ENCODE measurements at places on chromosomes 13 and 19.
A peak's percentile ranks its signal among the peaks of the same experiment; 100 is the strongest.

- DNase-seq = no peak
Observed at GRCh38 chr13:26518451-26518959, 39.0 kb upstream of the WASF3 start.

- no peak for DNase-seq
Observed at GRCh38 chr13:30832845-30833332, 73.2 kb upstream of the MEDAG start.

DNA sequence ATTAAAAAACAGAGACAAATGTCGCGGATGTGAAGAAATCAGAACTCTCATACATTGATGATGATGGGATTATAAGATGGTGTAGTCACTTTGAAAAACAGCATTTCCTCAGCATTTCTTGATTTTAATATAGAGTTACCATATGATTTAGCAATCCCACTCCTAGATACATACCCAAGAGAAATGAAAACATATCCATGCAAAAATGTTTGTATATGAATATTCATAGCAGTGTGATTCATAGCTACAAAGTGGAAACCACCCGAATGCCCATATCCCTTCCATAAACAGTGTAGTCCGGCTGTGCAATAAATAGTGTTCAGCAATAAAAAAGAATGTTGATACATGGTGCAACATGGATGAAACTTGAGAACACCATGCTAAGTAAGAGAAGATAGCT lies 44.6 kb downstream of the DPY19L3 start:
- DNase-seq = no peak

DNA sequence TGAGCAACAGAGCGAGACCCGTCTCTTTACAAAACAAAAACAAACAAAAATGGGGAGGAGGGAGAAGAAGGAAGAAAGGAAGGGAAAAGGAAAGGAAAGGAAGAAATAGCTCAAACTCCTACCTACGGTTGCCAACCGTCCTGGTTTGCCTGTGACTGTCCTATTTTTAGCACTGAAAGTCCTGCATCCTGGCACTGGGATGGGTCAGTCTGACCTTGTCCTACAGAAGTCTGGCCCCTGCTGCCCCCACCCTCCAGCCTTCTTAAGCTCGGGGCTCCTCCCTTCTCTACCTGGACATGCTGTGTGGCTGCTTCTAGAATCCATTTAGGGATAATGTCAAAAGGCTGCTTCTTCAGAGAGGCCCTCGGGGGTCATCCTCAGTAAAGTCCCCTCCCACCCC lies 1.2 kb upstream of the STXBP2 start:
- DNase-seq = no peak

GRCh38 chr19:21439201-21439751 lies 42.3 kb downstream of the ZNF493 start:
- no peak for DNase-seq

GRCh38 chr13:29654843-29655547 lies 59.5 kb upstream of the SLC7A1 start:
- no peak for DNase-seq

GRCh38 chr13:48993150-48993549 lies 17.4 kb downstream of the FNDC3A start:
- no peak for DNase-seq

DNA sequence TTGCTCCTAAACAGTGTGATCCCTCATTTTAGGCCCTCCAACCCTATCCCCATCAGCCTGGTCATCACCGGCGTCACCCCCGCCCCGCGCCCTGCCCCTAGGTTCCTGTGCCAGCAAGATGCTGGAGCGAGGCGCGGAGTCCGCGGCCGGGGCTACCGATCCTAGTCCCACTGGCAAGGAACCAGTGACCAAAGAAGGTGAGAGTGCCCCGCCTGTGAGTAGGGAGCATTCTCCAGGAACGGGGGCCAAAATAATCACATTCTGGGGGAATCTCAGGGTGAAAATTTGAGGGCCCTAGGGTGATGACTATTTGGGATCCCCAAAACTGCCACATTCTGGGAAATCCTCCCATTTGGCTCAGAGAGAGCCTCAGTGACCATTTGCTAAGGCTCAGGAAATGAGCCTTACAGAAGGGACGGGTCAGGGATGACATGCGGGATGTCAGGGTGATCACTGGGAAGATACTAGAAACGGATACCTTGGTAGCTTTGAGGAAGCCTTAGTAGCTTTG lies 1.4 kb downstream of the ZNF575 start:
- DNase-seq = no peak

DNA sequence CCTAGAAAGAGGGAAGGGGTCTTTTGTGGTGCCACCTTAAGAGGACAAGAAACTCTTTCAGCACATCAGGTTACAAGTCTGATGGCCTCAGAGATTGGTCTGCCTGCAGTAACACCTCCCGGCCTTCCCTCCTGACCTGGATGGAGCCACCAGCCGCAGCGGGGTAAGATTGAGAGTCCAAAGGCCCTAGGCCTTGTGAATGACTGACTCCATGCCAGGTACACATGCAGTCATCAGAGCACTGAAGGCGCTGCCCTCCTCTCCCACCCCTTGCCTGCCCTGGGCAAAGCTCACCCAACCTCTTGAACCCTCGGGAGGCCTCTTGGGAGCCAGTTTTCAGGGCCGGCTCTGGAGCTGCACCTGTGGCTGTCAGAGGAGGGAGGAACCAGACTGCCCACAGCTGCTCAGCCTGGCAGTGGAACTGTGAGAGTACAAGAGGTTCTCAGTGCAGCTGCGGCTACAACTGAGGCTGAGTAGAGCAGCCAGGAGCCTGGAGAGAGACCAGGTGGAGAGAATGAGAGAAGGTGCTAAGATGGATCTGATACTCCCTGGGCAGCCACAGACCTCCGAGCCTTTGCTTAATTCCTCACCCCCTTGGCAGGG lies 23.8 kb upstream of the C13orf42 start:
- no peak for DNase-seq

GRCh38 chr19:15379999-15380647 lies 536 bp upstream of the AKAP8 start:
- no peak for DNase-seq

DNA sequence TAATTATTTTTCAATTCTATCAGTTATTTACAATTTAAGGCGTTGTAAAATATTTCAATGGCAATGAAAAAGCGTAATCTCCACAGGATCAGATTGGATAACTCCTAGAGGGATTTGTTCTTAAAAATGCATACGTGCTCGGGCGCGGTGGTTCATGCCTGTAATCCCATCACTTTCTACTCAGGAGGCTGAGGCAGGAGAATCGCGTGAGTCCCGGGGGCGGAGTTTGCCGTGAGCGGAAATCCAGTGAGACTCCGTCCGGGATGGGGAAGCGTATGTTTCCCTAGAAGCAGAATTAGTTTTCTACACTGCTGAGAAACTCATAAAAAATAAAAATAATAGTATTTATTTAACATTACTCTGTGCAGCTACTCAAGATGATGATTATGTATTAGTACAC lies 917.8 kb upstream of the PCDH20 start:
- DNase-seq = no peak

GRCh38 chr19:19475849-19476828 lies 39.2 kb downstream of the TSSK6 start:
- peak; percentile 12 for DNase-seq

GRCh38 chr19:31402529-31403316 lies 53.5 kb upstream of the TSHZ3 start:
- DNase-seq = no peak

DNA sequence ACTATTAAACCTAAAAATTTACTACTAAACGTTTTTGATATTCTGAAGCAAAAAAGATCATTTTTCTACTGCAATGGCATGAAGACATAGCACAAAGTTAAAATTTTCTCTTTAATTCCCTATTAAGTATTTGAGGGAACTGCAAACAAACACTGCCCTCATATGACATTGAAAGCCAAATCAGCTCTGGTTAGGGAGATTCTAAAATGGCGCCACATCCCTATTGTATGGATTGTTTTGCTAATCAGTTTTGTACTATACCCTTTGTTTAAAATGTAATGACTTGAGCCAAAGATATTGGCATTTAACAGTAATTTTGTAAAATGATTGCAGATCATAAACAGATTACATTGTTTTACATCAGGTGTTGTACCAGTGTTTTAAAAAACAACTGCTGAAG lies 65.8 kb downstream of the FLT1 start:
- no peak for DNase-seq

GRCh38 chr19:11499220-11499726 lies 6.4 kb downstream of the ZNF653 start:
- DNase-seq = no peak

DNA sequence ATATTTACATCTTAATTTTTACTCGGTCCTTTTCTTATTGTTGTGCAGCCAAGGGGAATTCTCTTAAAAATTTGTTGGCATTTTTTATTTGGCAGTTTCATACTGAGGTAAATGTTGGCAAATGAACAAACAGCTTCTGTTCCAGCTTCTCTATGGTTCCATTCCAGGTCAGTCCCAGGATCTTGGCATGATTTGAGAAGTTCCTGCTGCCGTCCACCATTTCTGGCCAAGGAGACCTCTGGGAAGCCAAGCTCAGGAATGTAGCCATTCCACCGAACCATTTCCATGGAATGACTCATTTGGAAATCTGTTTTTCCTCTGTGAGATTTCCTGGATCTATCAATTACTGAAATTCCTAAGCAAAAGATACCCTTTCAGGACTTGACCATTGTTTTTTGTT lies 43.9 kb downstream of the SLC10A2 start:
- DNase-seq = no peak

- no peak for DNase-seq
Observed at GRCh38 chr19:5997371-5997770, 19.4 kb upstream of the RANBP3 start.

DNA sequence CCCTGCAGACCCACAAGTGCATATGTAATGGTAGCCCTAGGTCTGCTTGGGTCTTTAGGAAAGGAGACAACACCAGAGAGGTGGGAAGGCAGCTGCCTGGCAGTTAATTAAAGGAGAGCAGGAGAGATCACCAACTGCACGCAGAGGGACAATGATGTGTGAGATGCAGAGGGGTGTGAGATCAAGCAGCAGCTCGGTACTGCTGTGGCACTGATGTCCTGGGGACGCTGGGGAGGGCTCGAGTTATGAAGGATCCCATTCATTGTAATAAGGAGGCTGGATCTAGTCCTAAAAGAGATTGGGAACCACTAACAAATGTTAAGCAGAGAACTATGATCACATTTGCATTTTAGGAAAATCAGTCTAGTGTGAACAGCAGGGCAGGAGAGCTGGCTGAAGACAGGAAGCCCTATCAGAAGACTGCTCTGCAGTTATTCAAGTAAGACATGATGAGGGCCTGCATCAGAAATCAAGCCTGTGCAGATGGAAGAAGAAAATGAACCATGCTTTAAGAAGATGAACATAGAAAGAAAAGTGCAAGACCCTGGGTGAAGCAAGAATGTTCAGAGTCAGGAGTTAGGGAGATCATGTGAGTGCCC lies 80.4 kb downstream of the DLEU7 start:
- DNase-seq = no peak

- no peak for DNase-seq
Observed at GRCh38 chr13:84366506-84366905, 484.2 kb upstream of the SLITRK1 start.

DNA sequence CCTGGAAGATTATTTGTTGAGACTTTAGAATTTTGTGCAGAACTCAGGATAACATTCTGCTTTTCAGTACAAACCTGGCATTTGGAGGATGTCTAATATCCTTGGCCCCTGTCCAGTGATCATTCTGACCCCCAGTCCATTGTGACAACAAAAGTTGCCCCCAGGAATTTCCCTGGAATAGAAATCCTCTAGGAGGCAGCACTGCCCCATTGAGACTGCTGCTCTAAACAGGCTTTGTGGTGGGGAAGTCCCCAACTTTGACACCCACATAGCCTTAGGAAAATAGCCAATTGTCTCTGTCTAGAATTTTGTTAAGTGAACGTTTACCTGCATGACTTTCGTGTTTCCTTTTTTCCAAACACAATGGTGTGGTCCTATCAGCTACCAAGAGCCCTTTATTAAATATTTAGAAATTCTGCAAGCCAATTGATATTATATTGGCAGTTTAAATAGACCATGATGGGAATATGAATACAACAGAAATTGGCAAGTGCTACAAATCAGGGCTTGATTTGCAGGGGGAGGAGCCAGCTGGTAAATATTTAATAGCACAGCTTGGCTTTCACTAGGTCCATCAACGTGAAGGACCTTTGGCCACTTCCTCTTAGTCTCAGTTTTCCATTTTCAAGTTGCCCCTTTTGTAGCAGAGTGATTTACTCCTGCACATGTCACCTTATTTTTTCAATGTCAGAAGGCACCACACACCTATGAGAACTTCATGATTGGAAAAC lies 451.7 kb downstream of the EFNB2 start:
- no peak for DNase-seq

- no peak for DNase-seq
Observed at GRCh38 chr13:40149611-40150274, 494.3 kb downstream of the COG6 start.

GRCh38 chr19:35461060-35461459 lies 13.0 kb downstream of the FFAR2 start:
- no peak for DNase-seq

- DNase-seq = no peak
Observed at GRCh38 chr19:40800997-40801377, 2.0 kb downstream of the EGLN2 start.

DNA sequence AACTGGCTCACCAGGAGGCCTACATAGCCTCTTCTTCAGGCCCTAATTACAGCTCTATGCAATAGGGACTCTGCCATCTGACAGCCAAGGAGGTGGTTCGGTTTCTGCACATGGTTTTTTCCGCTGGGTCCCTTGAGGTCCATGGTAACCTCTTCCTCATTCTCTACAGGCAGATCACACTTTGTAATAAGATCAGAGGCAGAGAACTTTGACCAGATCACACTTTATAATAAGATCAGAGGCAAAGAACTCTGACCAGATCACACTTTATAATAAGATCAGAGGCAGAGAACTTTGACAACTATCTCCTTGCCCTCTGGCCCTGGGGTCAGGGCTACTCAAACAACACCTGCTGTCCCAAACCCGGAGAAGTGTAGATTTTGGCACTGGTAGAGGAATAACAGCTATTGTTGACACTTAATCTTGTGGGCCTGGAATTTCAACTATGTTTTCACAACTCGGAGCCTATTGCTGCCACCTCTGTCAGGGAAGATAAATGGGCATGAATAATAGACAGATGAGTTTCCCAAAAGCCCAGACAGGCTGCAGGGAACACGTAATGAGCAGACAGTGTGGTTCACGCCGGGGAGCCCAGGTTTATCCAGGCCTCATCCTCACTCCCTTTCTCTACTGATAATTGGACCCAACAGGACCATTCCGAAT lies 246.1 kb downstream of the UQCRFS1 start:
- no peak for DNase-seq

- DNase-seq = no peak
Observed at GRCh38 chr19:8064911-8065874, 12.6 kb downstream of the CCL25 start.

DNA sequence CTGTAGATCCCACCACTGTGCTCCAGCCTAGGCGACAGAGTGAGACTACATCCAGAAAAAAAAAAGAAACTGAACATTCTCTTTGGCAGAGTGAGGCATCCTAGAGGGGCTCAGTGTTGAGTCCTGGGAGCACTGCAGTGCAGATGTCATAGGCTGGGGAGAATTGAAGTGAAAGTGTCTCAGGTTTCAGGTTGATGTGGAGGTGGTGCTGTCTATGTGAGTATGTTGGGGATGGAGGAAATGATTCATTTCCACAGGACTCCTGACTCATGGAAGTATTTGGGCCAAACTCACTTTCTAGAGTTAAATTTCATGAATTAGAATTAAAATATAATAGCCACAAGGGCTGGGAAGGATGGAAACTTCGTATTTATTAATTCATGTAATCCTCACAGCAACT lies 134.4 kb upstream of the TSC22D1 start:
- no peak for DNase-seq
